Bronchial epithelial cell (primary cell): ENCODE measurements at places on chromosomes 4 and X.

- peak; percentile 15 for DNase-seq
These were observed 9.8 kb upstream of the RTL5 start for GRCh38 chrX:72141372-72142004.

- DNase-seq = no peak
These were observed 37.1 kb downstream of the LGI2 start for GRCh38 chr4:24993551-24994080.

GRCh38 chr4:147194114-147194513, 248.4 kb upstream of the TTC29 start:
- DNase-seq = no peak

DNA sequence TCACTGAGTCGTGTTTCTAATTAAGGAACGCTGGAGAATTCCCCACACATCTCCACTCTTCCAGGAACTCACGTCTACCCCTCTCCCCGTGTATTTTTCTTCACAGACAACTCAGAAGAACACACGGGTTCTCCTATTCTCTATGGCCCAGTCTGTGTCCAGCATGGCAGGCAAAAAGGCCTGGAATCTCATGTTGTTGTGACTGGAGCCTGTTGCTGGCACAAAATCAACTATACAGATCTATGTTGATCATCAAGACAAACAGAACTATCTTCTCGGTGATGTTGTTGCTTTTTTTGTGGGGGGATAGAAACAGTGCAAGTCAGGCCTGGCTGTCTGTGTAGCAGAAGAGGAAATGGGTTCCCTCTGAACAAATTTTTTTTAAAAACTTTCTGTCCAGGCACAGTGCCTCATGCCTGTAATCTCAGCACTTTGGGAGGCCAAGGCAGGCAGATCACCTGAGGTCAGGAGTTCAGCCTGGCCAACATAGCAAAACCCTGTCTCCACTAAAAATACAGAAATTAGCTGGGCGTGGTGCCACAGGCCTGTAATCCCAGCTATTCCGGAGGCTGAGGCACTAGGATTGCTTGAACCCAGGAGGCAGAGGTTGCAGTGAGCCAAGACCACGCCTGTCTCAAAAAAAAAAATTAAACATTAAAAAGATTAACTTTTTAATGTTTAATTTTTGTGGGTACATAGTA, 50.5 kb upstream of the CBR4 start:
- DNase-seq = no peak

DNA sequence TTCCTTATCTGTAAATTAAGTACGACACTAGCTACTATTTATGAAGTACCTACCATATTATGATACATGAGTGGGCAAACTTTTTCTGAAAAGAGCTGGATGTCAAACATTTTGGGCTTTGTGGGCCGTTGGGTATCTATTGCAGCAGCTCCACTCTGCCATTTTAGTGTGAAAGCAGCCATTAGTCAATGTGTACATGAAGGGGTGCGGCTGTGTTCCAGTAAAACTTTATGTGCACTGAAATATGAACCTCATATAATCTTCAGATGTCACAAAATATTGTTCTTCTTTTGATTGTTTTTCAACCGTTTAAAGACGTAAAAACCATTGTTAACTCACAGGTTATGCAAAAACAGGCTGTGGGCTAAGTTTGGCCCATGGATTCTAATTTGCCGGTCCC, 14.1 kb downstream of the PRPS2 start:
- no peak for DNase-seq

DNA sequence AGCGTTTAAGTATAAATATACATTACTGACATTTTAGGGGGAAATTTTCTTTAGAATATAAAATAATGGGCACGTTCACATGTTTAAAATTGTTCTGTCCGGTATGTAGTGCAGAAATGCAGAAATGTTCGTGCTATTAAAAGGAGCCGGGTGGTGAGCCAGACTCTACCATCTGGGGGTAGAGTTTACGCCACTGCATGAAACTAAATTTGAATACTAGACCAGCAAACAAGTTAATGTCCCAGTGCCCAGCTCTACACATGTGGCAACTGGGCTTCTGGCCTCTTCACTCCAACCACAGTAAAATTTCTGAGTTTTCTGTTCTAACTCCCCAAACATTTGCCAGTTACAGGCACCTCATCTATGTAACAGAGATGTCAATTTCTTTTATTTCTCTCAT, 1453.3 kb upstream of the TENM3 start:
- DNase-seq = no peak

GRCh38 chr4:140865253-140866217, 109.3 kb upstream of the TBC1D9 start:
- no peak for DNase-seq

- peak; percentile 75 for DNase-seq
These were observed 29.3 kb upstream of the CFAP299 start for GRCh38 chr4:80306260-80306659.

GRCh38 chr4:84309191-84309590, 189.9 kb downstream of the NKX6-1 start:
- DNase-seq = no peak

- no peak for DNase-seq
These were observed 140.7 kb downstream of the RPS6KA6 start for GRCh38 chrX:84047339-84047738.

DNA sequence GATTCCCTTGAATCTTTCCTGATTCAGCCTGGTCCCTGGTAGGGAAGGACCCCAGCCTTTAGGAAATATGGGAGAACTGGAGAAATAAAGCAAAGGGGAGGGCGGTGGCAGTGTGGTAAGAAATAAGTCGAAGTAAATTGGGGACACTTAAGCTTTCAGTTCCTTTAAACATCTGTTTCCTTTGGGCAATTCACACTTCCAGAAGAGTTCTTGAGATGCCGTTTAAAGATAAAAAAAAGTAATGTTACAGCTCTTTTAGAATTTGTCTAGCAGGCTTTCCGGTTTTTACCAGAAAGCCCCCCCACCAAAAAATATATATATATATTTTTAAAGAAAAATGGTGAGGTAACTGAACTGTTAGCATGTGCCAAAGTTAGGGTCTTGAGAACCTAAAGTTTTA, 46.6 kb downstream of the TSPAN7 start:
- no peak for DNase-seq

- peak; percentile 52 for DNase-seq
These were observed 144.6 kb downstream of the AMELX start for GRCh38 chrX:11437642-11438379.

DNA sequence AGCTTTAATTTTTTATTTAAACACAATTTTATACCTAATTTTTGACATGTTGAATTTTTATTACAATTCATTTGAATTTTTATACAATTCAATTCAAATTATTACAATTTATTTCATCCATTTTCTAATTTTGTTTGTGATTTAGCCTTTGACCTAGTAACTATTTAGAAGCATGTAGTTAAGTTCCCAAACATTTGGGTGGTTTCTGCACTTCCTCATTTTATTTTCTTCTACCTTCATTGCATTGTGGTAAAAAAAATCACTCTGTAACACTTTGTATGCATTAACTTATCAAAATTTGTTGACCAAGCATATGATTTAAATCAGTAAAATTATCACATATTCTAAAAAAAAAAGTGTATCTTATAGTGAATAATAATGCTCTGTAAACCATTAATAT, 928.9 kb downstream of the ARAP2 start:
- no peak for DNase-seq

DNA sequence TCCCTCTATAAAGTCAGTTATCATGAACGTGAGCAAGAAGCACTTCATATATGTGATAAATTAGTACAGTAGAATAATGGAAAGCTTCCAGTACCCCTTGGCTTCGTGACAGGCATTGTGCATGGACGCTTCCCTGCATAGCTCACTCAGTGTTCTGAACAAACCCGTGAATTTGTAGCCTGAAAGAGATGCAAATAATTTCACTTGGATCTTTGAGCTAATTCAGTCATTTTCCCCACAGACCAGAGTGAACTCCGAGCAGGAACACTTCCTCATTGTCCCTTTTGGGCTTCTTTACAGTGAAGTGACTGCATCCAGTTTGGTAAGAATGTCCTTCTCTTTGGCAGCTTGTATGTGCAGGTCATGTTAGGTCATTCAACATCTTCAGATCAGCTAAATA, 50.1 kb downstream of the ADD1 start:
- no peak for DNase-seq

- peak; percentile 84 for DNase-seq
These were observed 183.1 kb upstream of the S100G start for GRCh38 chrX:16466640-16467432.

- DNase-seq = peak; percentile 92
These were observed 41.1 kb downstream of the IL13RA2 start for GRCh38 chrX:114976292-114976691.

DNA sequence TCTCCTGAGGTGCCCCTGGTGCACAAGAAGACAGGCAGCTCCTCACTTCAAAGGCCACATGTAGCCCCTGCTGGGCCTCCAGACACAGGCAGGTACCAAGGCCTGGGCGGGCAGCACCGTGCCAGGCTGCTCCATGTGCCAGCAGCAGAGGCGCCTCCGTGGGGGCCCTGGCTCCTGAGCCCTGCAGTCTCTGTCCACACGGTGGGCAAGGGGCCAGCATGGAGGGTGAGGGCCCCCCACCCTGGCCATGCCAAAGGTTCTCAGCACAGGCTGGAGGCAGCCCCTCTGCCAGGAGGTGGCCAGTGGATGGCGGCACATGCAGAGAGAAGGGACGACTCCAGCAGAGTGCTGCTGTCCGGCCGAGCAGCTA, 72.6 kb downstream of the FAM53A start:
- DNase-seq = no peak

GRCh38 chrX:119475389-119476101, 7.3 kb downstream of the SLC25A5 start:
- peak; percentile 71 for DNase-seq

GRCh38 chrX:65874765-65875164, 165.1 kb downstream of the VSIG4 start:
- peak; percentile 71 for DNase-seq

DNA sequence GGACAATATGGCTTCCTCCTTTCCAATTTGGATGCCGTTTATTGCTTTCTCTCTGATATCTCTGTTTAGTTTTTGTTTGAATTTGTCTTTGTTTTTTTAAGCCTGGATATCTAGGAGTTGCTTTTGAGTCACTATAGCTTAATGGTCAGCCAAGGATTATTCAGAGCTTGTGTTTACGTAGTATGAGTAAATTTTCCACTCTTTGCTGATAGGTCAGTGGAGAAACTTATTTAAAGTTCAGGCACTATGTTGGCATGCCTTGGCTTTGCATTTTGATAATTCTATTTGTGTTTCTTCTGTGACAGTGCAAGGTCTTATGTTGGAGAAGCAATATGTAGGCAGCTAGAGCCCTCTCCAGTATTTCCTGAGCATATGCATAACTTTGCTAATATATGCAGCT, 315.2 kb downstream of the GRID2 start:
- DNase-seq = peak; percentile 53

GRCh38 chr4:139851639-139852038, 186.0 kb downstream of the MGST2 start:
- DNase-seq = no peak

GRCh38 chrX:6986915-6987314, 160.6 kb upstream of the STS start:
- no peak for DNase-seq

GRCh38 chr4:118281611-118282442, 71.0 kb downstream of the PRSS12 start:
- DNase-seq = peak; percentile 59

GRCh38 chr4:32768664-32769389, 2048.7 kb downstream of the PCDH7 start:
- no peak for DNase-seq

DNA sequence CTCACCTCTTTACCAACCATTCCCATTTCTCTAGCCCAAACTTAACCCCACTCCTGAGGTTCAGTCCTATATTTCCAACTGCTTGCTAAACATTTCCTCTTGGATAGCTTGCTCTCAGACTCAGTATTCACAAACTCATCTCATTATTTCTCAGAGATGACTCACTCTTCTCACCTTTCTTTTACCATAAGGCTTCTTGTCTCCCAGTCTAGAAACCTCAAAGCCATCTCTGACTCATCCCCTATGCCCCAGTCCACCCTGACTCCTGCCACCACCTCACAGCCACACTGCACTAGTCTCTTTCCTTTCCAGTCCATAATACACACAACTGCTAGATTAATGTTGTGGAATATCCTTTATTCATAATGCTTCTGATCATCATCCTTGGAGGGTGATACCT, 4.8 kb downstream of the FRMPD3 start:
- peak; percentile 85 for DNase-seq

DNA sequence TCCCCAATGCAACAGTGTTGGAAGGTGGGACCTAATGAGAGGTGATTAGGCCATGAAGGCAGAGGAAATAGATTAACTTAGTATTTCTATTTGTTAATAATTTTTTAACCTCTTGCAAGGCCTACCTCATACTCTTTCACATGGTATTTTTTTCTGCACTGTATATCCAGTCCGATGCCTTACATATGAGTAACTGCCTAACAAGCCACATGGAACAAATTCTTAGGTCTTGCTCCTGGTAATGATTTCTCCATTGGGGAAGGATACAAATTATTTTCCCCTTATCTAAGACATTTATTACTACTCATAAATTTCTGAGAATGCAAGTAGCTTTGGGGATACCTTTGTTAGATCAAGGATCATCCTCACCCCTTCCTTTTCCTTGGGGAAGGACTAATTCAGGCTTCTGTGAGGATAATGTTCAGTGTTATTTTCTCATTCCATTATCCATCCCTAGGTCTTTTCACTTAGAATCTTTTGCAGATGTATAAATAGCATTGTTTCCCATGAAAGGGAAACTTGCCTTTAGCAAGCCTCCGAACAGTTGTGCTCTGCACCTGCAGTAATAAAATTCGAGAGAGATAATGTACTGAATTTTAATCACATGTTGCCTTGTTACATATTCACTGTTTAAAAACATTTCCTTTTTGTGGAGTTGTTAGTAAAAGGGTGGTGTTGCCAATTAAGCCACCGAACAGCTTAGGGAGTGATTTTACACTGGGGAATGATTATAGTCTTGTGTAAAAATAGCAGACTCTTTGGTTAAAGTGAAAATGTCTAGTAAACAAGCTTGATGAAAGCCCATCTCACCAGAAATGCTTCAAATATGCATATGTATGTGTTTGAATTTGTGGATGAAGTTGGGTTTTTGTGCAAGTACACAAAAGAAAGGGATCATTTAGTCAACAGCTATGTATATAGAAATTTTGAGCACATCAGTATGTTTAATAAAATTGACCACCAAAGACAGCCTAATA, 89.9 kb downstream of the CFAP299 start:
- DNase-seq = no peak

- DNase-seq = peak; percentile 67
These were observed 51.5 kb downstream of the ALPK1 start for GRCh38 chr4:112348488-112349158.

DNA sequence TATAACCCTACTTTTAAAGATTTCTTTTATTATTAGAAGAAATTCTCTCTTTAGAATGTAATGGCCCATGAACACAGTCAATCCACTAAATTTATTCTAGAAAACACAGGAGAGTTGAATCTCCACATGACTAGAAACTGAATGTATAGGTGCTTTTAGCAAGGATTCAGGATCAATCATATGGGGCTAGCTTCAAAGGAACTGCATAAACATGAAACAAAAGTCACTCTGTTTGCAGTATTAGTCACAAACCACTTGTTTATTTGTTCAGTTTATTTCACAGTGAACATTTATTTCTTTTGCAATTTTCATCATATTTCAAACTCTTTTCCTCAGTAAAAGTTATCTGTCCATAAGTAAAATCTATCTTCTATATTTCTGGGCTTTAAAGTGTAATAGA, 1604.6 kb downstream of the PCDH18 start:
- DNase-seq = peak; percentile 0
